BJ (cell line): ENCODE measurements at places on chromosomes 5 and 9. TPM values are rescaled to one million over a fixed set of nuclear protein-coding genes. Genes with fewer than 3 reads are reported as not detected.

Gene NEUROG1
- polyA plus RNA-seq, result not detected in 2 replicates

DNA sequence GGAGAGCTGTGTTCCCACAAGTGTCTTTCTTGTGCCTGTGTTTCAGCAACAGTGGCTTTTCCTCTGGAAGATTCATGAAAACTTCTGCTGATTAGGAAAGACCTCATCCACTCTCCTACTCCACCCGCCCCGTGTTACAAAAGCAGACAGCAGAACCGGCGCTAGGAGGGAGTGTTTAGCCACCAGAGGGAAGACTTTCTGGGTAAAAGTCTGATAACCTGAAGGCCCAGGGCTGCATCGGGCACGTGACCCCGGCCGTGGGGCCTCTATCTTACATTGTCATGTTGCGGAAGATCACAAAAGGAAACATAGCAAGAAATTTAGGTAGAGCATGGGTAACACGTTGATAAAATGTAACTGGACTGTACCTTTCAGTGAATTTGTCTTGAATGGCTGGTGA lies 32.0 kb upstream of the DMRT2 start:
- DNase-seq, result no peak

GRCh38 chr9:111036429-111036789 lies 1.9 kb downstream of the LPAR1 start:
- no peak for DNase-seq

DNA sequence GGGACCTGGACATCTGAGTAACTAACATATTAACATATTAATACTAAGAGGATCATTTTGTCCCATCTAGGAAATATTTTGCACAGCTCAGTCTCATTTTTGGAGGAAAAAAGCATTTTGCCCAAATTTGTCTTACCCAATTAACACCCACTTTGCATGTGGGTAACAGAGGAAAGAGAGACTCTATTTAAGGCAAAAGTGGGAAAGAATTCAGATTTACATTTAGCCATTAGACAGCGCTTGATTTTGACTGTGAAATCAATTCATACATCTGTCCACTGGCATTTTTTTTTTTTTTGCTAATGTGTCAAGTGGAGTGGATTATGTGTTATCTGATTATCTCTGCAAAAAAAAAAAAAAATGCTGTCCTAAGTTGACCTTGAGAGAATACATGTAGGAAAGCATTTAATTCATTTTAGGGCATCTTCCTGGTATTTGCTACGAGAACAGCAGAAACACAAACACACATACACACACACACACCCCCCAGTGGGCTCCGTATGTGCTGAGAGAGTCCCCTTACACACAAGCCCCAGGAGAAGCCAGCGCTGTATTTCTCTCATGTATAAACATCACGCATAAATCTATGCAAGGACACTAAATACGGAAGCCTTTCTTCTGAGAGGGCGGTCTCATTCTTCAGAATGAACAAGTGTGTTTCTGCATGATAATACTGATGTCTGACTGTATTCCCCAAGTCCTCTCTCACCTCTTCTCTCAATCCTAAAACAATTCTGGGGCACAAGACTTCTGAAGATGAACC lies 202.0 kb upstream of the KLF9 start:
- no peak for DNase-seq

- no peak for DNase-seq
Observed at GRCh38 chr5:67293226-67293625, 96.6 kb upstream of the CD180 start.
